ENCODE measurements at places on chromosomes 2 and 18.

GRCh38 chr2:121809607-121810006 is 54.2 kb downstream of the TSN start:
- no peak for DNase-seq

DNA sequence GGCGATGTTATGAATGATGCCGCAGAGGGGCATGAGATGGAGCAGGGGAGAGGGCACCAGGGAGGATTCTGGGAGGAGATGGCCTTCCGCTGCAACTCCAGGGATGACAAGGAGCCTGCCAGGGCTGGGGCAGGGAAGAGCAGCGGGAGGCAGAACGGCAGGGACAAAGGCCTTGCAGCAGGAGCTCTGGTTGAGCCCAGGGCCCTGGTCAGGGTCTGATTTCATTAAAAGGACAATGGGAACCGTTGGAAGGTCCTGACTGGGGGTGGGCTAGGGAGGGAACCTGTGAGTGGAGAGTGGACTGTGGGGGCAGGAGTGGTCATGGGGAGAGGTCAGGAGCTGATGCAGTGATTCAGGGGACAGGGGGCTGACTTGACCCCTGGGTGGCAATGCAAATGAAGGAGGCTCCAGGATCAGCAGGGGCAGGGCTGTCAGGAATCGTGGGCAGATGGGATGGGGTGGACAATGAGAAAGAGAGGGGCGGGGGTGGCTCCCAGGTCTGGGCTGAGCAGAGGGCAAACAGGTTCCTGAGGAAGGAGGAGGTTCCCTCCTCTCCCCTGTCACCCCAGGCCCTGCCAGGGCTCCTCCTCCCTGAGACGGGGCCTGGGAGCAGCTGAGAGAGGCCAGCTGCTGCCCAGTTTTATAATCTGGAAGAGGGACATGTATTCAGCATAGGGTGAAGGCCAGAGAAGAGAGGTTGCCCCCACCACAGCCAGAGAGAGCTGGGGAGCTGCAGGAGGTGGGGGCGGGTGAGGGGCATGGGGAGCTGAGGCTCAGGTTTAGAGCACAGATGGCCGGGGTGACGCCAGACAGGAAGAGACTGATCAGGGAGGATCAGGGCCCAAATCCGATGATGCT is 7.3 kb upstream of the DUSP2 start:
- no peak for DNase-seq

- DNase-seq = no peak
Observed at GRCh38 chr2:120468136-120468535, 122.2 kb downstream of the INHBB start.

DNA sequence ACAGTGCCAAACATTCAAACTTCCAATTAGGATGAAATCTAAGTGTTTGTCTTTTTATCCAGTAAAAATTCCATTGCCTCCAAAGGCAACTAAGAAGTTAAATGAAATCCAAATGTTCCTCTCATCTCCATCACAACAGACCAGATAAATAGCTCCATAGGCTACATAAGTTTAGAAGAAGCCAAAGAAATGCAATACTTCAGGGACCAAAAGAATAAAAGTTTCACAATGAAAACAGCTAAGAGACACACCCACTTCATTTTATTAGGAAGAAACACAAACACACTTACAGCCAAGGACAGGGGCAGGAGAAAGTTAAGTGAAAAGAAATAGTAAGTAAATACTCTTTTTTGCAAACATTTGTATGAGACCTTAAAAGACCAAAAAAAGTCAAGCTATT is 88.5 kb upstream of the CCDC150 start:
- no peak for DNase-seq

DNA sequence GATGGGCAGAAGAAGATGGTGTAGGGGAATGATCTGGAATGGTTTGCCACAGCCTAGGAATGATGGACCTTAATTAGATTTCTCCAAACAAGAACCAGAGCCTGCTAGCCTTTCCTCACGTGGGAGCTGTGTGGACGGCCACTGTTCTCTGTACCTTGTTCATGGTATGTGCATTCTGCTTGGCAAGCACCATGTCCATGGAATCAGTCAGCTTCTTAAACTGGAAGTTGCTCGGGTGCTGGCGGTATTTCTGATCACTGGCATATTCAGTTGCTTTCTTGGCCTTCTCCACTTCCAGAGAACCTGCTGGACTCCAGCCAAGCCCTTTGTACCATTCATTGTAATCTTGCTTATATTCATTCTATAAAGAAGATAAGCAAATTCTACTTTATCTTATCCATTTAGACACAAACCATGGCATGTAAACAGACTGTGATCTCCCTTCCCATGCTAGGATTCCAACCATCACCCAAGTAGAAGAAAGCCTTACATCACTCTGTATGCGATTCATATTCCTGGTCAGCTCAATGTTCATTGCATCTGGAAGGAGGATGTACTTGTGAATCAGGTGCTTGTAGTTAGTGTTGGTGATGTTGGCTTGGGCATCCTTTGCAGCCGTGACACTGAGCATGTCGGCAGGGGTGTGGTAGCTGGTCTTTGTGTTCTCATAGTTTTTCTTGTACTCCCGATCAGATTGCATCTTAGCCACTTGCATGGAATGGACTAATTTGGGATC is 78.4 kb downstream of the NEB start:
- DNase-seq = no peak

DNA sequence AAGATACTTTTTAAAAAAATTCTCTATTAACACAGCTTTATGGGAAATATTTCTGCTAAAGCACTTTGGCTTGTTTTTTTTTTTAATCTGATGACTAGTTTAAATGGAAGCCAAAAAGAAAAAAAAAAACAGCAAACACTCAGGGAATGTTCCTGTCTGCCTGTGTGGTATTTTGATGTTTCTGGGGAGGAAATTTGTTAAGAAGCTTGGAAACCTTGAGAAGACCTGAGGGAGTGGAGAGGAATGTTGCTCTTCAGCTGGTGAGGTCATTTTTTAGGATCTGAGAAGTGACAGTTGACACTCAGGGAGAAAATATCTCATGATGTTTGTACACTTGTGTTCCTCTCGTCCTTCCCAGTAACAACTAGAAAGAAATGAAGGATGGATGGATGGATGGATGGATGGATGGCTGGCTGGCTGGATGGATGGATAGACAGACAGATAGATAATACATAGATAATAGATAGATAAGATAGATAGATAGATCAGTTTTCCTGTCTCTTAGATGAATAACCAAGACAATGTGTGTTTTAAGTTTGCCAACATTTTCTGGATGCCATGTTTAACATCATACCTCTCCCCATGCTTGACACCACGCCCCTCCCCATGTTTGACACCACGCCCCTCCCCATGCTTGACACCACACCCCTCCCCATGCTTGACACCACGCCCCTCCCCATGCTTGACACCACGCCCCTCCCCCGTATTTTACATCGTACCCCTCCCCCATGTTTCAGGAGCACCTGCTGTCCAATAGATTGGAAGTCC is 84.8 kb downstream of the CTIF start:
- no peak for DNase-seq
